Stimulated activated CD4-positive, alpha-beta T cell treated with anti-CD3 and anti-CD28 coated beads, Interleukin-12 subunit alpha, Interleukin-12 subunit beta, amount 100 ng/mL, for 4 hours (primary cell): ENCODE measurements at places on chromosomes 1 and 21.

DNA sequence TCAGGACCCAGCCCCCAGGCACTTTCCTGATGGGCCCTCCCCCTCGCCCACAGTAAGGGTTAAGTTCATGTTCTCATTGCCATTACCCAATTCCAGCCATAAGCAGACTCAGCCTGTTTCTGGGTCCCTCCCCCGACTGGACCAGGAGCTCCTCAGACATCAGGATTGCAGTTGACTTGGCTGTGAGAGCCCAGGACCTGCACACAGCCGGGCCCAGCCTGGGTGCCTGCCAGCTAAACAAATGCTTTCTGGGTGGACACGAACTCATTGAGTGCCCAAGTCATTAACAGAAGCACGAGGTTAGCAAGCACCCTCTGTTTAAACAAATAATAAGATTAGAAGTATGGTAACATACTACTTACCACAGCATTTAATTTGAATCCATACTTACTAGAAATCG lies 147.9 kb upstream of the POU3F1 start:
- DNase-seq, result no peak

- no peak for DNase-seq
Measured at GRCh38 chr1:160124705-160125478, 9.3 kb downstream of the ATP1A2 start.

- no peak for DNase-seq
Measured at GRCh38 chr1:207946756-207947155, 35.8 kb upstream of the CD34 start.

GRCh38 chr1:169899519-169900217 lies 6.0 kb upstream of the SCYL3 start:
- no peak for DNase-seq

- no peak for DNase-seq
Measured at GRCh38 chr21:14943616-14944015, 121.2 kb downstream of the NRIP1 start.

GRCh38 chr1:157487096-157487495 lies 65.2 kb downstream of the FCRL5 start:
- no peak for DNase-seq

DNA sequence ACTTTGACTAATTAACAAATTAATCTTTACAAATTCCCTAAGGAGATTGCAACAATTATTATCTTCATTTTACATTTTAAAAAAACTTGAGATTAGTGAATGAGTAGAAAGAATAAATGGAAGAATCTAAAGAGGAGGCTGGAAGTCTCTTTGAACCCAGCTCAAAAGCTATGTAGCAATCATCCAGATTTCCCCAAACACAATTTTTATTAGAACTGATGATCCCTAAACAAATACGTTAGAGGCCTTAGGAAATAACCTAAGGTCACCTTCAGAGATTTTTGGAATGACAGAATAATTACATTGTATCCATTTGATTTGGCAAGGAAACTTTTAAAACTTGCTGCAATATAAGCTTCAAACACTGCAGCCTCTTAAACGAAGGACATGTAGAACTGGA lies 242.4 kb upstream of the LYPLAL1 start:
- DNase-seq, result no peak

DNA sequence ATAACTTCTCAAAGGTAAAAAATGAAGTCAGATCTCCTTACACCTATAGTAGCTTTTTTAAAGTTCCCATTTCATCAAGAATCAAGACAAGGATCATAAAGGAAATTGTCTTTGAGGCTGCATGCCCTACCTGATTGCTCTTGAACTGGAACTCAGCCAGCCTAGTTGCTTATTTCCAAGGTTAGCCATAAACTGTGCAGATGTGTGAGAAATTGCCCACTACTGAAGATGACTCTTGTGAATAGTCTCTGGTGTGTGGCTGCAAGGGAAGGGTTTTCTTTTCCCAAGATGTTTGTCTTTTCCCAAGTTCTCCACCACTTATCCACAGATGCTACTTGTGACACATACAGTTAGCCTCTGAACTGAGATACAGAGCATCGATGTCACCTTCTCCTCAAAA lies 81.7 kb upstream of the DUSP10 start:
- no peak for DNase-seq

- no peak for DNase-seq
Measured at GRCh38 chr1:108046026-108046425, 81.0 kb upstream of the VAV3 start.

DNA sequence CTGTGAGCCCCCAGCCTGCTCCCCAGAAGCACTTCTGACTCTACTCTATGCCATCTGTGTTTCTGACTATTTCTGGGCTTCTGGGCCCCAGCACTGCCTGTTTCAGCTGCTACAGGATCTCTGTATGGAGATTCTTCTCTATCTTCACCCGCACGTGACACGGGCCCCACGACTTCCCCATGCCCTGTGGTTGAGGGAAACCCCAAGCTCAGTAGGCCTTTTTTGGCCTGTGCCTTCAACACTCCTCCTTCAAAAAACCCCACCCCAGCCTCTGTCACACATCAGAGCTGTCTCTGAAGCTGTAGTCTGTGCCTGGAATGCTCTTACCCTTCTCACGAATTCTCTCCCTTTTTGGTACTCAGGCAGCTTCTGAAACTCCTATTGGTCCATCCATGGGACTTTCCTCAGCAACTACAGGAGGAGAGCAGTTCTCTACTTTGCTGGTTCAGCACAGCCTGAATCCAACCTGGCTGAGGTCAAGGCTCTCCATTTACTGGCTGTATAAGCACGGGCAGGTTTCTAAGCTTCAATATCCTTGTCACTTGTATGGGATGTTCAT lies 2.0 kb upstream of the NID1 start:
- peak; percentile 58 for DNase-seq

DNA sequence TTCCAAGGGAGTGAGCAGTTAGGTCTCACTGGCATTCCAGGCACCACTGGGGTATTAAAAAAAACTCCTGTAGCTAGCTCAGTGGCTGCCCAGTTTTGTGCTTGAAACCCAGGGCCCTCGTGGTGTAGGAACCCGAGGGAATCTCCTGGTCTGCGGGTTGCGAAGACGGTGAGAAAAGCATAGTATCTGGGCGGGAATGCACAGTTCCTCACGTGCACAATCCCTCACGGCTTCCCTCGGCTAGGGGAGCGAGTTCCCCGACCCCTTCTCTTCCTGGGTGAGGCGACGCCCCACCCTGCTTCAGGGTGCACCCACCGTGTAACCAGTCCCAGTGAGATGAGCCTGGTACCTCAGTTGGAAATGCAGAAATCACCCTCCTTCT lies 50.5 kb upstream of the PGBD5 start:
- DNase-seq, result no peak

GRCh38 chr1:11735531-11735853 lies 444 bp upstream of the AGTRAP start:
- DNase-seq, result no peak

DNA sequence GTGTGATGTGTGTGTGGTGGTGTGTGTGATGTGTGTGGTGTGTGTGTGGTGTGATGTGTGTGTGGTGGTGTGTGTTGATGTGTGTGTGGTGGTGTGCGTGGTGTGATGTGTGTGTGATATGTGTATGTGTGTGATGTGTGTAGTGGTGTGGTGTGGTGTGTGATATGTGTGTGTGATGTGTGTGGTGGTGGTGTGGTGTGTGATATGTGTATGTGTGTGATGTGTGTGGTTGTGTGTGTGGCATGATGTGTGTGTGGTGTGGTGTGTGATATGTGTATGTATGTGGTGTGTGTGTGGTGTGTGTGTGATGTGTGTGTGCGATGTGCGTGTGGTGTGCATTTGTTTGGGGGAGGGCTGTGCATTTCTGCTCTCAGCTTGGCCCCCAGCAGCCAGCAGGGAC lies 7.1 kb upstream of the PCBP3 start:
- DNase-seq, result no peak

DNA sequence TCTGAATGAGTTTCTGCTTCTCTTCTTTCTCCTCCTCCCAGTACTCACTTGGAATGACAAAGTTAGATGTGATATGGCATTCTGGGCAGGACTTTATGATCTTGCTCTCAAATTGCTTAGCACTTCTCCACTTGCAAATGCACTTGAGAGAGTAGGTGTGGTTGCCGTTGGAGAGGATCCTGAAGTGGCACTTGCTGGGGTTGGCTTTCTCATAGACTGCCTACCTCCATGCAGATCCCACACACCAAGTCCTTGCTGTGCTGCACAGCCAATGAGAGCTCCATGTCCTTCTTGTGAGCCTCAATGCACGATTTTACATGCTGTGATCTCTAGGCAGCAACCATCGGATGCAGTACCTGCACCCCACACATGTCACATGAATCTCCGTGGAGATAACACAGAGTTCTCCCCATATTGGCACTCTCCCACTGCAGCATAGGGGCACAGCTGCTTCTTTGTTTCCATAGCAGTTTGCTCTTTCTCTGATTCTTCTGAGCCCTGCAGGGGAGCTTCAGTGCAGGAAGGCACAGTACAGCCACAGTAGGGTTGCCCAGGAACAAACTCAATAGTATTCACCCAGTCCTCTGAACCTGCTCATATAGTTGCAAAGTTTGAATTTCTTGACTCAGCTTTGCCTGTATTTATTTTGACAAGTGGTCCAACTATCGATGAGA lies 45.2 kb downstream of the ZNF691 start:
- DNase-seq, result no peak

GRCh38 chr1:56404066-56404465 lies 175.3 kb downstream of the PLPP3 start:
- DNase-seq, result no peak

DNA sequence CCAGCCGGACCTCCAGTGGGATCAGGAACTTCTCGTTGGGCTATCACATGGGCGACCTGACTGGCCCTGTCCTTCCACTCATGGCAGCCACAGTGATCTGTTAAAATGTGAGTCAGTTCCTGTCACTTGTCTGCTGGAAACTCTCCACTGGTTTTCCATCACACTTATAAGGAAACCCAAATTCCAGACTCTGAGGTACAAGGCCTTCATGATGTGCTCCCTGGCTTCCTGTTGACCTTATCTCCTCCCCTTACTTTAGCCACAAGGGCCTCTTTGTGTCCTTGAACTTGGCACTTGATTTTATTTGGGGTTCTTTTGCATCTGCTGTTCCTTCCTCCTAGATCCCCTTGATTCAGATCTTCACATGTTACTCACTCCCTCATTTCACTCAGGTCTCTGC lies 96.8 kb downstream of the TENT5C start:
- DNase-seq, result no peak

GRCh38 chr1:12649971-12650421 lies 6.1 kb downstream of the AADACL4 start:
- no peak for DNase-seq

DNA sequence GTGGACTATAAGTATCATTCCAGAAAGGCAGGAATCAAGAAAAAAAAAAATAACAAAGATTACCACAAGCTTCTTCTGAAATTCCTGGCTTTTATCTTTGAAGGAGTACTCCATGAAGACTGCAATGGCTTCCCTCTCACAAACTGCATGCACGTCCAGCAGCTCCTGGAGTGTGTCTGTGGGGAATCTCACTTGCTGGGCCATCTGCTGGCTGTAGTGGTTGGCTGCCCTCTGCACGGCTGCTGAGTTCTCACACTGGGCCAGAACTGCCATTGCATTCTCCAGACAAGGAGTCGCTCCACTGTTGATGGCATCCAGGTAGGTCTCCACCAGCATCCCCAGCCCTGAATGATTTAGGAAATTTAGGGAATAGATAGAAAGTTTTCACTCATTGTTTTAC lies 23.3 kb upstream of the GBP2 start:
- no peak for DNase-seq

- DNase-seq, result no peak
Measured at GRCh38 chr1:70760154-70760553, 287.5 kb downstream of the PTGER3 start.

DNA sequence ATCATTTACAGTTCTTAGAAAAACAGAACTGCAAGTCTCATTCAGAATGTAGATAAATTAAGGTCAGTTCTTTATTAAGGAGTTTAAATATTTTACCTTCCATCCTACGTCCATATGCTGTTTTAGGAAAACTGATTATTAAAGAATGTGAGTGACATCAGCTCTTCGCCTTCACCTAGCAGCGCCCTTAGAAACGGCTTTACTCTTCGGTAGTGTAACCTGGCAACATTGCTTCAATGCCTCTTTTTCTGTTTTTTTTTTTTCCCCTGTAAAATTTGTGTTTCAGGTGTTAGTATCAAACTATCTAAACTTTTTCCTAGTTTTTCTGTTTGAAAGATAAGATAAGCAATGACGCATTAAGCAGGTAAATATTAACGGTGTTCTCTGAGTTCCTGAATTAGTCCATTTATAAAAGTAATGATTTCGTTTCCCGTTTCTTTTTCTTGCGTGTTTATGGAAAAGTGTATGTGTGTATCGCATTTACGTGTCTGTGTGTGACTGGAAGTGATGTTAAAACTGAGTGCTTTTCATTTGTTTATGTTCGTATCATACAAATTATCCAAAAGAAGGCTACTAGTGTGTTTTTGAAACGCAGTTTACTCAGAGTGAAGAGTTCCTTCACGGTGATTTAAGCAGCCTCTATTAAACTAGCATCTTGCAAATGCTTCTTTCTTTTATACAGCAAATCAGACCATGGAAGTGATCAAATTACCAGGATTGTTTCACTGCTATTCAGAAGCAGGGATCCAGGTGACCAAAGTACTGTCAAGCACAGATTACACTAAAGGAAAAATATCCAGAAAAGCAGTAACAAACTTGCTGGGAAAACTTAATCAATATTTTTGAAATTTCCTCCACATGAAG lies 139.0 kb downstream of the SDCCAG8 start:
- no peak for DNase-seq

DNA sequence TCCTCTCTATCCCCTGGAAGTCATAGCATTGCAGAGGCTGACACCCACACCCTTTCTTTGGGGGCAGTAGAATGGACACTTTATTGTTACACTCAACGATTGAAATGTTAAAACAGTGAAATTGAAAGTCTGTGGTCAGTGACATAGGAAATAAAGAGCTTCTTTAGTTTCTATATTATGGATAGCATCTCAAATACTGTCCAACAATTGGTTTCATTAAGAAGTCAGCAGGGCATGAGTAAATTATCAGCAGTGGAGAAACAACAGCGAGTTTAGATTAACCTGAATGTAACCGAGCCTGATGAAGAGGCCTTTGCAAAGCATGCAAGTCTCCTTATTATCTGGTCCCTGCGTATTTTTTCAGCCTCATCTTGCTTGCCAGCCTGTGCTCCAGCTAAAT lies 350.7 kb downstream of the NTNG1 start:
- no peak for DNase-seq

DNA sequence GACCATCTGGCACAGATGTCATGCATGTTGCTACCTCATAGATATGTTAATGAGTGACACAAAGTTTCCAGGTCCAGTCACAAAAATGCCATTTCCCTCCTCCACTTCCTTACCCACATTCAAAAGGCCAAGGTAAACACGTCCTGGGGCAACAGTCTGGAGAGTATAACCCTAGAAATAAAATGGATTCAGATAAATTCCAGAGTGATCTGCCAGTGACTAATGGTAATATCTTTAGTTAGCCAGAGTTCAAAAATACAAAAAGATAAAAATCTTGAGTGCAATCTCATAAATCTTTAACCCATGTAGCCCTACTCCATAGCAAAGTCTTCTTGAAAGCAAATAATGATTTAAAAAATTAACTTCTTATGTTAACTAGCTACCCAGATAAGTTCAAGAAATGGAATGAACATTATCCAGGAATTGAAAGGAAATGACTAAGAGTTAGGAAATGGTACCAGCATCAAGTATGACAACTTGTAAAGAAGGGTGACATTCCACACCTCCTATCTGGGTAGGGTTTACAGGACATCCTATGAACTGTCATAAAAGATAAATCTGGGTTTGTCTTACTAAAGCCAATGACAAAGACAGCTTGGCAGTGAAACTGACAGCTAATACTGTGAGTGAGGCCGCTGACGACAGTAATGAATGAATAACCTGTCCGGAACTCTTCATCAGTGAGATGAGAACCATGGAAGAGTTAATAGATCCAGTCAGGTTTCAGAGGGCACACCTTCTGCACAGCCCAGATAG lies 18.1 kb downstream of the RGS2 start:
- no peak for DNase-seq

- DNase-seq, result no peak
Measured at GRCh38 chr1:115713906-115714305, 54.6 kb downstream of the CASQ2 start.

- DNase-seq, result no peak
Measured at GRCh38 chr1:210687582-210688279, 359.0 kb downstream of the HHAT start.
